RWPE1 (cell line): ENCODE measurements at places on chromosomes 12 and 14.

- no peak for DNase-seq
These were observed 72.8 kb downstream of the KDM2B start for GRCh38 chr12:121507984-121508383.

- no peak for DNase-seq
These were observed 418.9 kb downstream of the ZFP36L1 start for GRCh38 chr14:68373847-68374444.

- peak; percentile 34 for DNase-seq
These were observed 123.1 kb downstream of the SRGAP1 start for GRCh38 chr12:63967358-63968145.

DNA sequence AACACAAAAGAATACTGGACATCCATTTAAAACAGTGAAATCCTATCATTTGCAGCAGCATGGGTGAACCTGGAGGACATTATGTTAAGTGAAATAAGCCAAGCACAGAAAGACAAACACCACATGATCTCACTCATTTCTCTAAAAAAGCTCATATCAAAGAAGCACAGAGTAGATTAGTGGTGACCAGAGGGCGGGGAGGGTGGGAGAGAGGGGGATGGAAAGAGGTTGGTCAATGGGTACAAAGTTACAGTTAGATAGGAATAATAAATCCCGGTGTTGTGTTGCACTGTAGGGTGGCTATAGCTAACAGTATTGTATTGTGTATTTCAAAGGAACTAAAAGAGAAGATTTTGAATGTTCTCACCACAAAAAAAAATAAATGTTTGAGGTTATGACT lies 52.4 kb downstream of the DUSP6 start:
- DNase-seq, result no peak

- DNase-seq, result no peak
These were observed 577.7 kb upstream of the NOVA1 start for GRCh38 chr14:27175489-27175888.

DNA sequence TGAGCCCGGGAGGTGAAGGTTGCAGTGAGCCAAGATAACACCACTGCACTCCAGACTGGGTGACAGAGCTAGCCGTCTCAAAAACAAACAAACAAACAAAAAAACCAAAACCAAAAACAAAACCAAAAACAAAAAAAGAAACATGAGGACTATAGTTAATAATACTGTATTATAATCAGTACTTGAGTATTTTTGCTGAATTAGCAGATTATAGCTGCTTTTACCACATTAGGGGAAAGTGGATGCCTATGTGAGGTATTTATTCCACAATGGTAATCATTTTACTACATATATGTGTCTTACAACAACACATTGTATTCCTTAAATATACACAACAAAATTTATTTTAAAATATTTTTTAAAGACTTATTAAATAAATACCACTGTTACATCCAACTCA lies 101.4 kb upstream of the PPP4R3A start:
- no peak for DNase-seq

DNA sequence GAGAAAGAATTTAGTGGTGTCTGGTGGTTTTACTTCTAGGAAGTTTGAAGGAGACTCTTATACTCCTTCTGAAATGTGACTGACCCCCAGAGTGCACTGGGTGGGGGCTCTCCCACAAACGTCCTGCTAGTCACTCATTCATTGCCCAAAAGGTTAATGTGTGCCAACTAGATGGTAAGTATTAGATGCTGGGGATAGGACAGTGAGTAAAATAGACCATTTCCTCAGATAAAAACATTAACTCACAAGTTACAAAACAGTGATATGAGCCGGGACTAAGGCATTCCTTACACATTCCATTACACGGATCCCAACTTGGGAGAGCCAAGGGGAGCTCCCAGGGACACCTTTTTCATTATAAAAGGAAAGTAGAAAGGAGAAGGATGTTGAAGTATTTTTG lies 185.1 kb downstream of the ATXN7L3B start:
- no peak for DNase-seq

- no peak for DNase-seq
These were observed 280.3 kb downstream of the KSR2 start for GRCh38 chr12:117688446-117688845.

DNA sequence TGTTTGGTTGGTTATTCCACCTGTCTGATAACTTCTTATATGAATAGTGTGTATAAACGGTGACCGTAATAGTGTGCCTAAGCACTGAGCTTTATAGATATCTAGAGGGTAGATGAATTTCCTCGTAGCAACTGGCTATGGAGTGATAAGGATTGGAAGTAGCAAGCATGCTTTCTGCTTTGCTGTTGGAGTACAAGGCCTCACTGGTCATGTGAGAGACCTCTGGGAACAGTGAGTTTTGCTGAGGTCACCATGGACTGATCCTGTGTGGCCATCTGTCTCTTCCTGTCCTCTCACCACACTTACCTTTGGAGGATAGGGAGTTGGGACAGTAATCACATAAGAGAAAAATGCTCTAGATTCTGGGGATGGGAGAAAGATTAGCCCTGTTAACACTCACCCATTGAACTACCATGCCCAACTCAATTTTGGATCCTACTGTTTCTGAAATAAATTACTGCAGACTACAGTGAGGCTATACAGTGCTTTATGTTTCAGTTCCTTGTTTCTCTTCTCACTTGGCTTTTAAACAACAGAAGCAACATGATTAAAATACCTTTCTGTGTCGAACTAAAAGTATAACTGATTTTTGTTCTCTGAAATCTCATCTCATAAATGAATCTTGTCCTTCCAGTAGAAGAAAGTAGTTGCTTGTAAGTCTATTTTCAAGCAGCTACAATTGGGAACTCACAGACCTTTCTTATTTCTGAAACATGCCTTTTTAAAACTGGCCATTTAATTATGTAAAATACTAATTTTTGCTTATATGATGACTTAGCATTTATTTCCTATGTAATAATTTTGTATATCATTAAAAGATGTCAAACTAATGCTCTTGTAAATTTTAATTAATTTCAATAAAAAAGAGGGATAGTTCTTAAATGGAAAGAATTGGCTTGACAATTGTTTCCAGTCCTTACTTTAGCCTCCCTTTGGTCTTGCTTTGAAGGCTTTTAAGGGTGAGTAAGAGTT lies 8.3 kb downstream of the TMX1 start:
- no peak for DNase-seq

GRCh38 chr12:90071996-90072395 lies 363.4 kb upstream of the ATP2B1 start:
- DNase-seq, result no peak

DNA sequence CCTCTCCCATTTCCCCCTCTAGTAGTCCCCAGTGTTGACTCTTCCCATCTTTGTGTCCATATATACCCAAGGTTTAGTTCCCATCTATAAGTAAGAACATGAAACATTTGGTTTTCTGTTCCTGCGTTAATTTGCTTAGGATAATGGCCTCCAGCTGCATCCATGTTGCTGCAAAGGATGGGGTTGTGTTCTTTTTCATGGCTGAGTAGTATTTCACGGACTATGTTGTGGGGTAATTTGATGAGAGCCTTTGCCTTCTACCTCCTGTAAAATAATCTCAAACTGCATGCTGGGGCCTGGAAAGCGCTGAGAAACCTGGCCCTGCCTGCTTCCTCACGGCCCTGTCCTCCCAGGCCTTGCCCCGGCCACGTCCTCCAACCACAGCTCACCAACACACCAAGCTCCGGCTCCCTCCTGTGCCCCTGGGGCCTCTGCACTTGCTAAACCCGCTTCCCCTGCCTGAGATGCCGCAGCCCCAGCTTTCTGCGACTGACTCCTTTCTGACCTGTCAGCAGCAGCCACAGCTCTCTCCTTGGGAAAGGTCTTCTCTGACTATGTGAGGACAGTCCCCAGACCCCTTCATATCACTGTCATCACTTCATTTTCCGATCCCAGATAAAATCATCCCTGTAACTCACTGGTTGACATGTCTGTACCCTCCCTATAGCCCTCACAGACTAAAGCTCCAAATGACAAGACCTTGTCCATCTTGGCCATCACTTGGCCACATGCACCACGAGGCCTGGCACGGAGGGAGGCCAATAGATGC lies 19.8 kb downstream of the ITPK1 start:
- DNase-seq, result no peak

DNA sequence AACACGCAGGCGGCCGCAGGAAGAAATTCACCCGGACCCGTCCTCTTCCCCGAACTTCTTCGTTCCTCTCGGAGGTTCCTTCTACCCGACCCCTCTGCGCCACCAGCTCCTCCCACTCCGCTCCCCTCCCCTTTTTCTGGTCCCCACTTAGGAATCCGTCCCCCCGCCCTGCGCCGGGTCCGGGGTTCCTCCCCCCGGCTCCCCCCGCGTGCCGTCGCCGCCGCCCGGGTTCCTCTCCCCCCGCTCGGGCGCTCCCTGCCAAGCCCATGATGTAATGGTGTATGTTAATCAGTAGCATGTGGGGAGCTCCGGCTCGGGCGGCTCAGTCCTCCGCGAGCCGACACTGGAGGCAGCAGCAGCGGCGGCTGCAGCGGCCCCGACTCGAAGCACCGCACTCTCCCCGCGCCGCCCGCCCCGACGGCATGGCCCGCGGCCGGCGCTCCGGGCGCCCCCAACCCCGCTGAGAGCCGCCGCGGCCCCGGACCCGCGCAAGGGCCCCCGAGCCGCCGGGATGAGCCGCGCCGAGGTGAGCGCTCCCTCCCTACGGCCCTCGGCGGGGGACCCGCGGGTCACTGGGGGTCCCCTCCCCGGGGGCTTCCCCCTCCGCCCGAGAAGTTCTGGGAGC lies 1.0 kb upstream of the SAMD4A start:
- peak; percentile 90 for DNase-seq

- no peak for DNase-seq
These were observed 13.0 kb downstream of the TCP11L2 start for GRCh38 chr12:106315523-106315922.

- no peak for DNase-seq
These were observed 272.5 kb downstream of the SLC15A4 start for GRCh38 chr12:128551266-128551665.

- peak; percentile 32 for DNase-seq
These were observed 284.9 kb downstream of the RAD51B start for GRCh38 chr14:68104518-68104917.

- no peak for DNase-seq
These were observed 12.4 kb downstream of the MLXIP start for GRCh38 chr12:122090759-122091515.

GRCh38 chr12:126950266-126950665 lies 1316.7 kb upstream of the TMEM132C start:
- DNase-seq, result no peak

- no peak for DNase-seq
These were observed 592.0 kb downstream of the KCNH5 start for GRCh38 chr14:62453226-62453625.

DNA sequence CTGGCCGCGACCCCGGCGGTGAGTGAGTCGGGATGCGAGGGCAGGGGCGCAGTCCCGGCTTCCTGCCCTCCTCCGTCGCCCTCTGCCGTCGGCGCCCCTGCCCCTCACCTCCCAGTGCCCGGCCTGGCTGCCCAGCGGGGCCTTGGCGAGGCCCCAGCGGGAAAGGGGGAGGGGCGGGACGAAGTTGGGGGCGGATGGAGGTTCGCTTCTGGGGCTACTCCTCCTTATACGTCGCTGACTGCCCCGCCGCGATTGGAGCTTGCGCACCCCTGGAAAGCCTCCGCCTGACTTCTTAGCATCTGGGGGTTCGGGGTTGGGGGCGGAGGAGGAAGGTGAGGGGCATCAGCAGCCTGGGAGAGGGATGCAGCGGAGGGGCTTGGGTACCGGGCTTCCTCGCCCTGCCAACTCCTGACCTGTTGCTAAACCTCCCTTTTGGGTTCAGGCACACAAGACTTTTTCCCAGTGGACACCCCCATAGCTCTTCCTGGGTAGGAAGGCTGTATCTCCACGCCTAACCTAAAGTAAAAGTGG lies 406 bp downstream of the TMEM263 start:
- DNase-seq, result peak; percentile 41

GRCh38 chr12:68815928-68816800 lies 8.2 kb downstream of the MDM2 start:
- no peak for DNase-seq

GRCh38 chr12:108826807-108827721 lies 30.3 kb downstream of the SSH1 start:
- no peak for DNase-seq

GRCh38 chr12:43462741-43463140 lies 89.3 kb downstream of the ADAMTS20 start:
- no peak for DNase-seq

DNA sequence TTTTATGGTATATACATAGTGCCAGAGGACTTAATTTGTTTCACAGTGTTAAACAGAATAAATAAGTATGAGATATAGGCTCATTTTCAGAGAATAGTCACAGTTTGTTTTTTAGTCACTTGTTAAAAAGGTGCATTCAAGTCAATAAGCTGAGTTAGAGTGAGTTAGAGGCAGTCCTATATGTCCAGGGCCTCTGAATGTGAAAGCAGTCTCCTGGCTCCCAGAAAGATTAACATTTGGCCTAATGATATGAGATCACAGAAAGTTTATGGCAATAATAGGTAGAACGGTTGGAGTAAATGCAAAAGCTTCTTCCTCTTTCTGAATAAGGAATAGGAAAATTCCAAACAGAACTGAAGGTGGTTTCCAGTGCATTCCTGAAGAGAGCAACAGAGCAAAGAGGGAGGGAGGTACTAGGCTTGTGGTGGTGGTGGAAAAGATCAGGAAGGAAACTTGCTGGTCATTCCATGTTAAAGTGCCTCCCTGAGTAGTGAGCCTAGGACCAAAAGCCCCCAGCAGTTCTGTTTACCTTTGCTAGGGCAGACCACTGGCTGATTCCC lies 54.4 kb downstream of the SLC38A4 start:
- DNase-seq, result no peak

DNA sequence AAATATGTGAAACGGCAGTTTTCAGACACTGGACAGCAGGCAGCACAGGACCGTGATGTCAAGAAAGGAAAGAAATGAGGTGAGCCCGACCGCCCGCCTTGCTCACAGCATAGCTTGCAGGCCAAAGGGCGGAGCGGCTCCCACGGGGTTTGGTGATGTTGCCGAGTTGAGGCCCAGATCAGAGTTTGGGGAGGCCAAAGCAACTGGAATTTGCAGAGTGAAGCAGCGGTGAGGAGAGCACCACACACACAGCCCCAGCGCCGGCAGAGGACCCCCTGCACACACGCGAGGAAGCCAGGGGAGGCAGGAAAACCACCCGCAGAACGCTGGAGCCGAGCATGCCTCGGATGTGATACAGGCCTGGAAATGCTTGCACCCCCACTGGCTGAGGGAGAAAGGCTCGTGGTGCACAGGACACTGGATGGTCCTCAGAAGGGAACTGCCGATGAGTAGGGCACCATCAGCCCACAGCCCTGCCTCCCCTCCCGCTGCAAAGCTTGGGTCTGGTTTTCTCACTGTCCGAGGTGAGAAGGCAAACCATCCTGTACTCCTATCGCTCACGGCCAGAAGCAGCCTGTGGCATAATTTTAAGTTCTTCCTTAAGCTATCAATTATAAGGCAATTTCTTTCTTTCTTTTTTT lies 25.7 kb upstream of the PLD4 start:
- DNase-seq, result no peak

GRCh38 chr12:19234981-19235871 lies 105.7 kb downstream of the PLEKHA5 start:
- DNase-seq, result no peak

GRCh38 chr12:77433799-77434198 lies 368.4 kb upstream of the E2F7 start:
- no peak for DNase-seq

- no peak for DNase-seq
These were observed 61.0 kb upstream of the BTG1 start for GRCh38 chr12:92206596-92206995.

- DNase-seq, result peak; percentile 89
These were observed 230.8 kb downstream of the FOXN3 start for GRCh38 chr14:89185919-89186855.
